ENCODE measurements at places on chromosomes 5 and 9. TPM values are rescaled to one million over a fixed set of nuclear protein-coding genes. Genes with fewer than 3 reads are reported as not detected.

- DNase-seq: no peak
Observed at GRCh38 chr5:133582971-133583370, 29.4 kb downstream of the FSTL4 start.

The SLC36A2 gene
- total RNA-seq: not detected

- DNase-seq: peak; percentile 84
Observed at GRCh38 chr5:112694853-112695709, 42.6 kb upstream of the APC start.

The LRRC19 gene
- not detected for total RNA-seq

The GARNL3 gene
- 0.43 TPM for total RNA-seq

The PLK2 gene
- total RNA-seq: 92.3 TPM

DNA sequence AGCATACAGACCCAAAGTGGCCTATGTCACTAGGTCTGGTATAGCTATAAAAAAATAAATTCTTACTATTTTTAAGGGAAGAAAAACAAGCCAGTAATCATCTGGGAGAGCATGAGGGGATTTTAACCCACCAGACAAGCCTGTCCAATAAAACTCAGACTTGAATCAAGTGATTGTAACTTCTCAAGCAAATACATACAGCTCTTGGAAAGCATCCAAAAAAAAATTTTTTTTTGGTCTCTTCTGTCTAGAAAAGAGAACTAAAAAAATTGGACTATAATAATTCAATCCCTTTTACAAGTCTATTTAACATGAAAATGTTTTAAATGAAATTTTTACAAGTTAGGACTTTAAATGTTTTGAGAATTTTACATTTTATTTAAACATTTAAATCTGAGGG, 61.7 kb downstream of the FBXL17 start:
- no peak for DNase-seq

DNA sequence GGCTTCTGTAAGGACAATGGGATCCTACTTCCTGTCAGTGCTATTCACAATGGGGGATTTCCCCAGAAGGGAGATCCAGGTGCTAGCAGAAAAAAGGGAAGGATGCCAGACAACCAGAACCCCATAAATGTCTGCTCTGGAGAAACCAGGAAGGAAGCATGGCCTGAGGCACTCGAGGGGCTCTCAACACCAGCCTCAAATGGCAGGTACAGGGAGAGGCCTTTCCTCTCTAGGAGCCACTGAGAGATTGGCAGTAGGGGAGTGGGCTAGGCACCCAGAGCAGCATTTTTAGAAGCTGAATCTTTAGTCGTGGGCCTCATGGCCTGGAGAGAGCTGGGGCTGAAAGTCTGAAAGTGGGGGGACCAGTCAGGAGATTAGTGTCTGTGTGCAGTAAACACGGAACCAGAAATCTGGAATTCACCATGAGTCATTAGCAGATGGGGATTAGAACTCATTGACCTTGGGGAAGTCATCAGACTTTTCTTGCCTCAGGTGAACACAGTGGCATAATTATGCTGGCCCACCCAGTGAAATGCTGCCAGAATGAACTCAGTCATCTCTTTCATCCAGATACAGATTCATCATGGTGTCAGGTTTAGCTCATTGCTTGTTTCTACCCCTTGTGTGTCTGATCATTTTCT, 28.3 kb downstream of the ARHGEF28 start:
- peak; percentile 41 for DNase-seq

- DNase-seq: peak; percentile 32
Observed at GRCh38 chr5:95283761-95284571, 928 bp downstream of the MCTP1 start.

DNA sequence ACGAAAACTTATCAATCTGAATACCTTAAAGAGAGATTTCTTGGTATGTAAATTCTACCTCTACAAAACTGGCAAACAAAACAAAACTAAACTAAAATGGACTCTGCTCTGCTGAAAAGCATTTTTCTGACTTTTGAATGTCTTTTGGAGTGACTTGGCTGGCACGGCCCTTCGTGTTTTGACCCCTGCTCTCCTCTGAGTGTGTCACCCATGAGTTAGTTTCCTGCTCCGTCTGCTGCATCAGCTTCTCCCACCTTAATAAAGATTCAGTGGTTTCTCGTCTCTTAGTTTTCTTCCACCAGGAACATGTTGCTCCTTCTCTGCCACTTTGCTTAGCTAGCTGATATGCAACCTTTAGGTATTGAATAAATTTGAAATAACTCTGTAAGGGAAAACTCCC, 1084.0 kb upstream of the CDH18 start:
- DNase-seq: no peak

The KLHL3 gene
- total RNA-seq: 0.51 TPM

The FOXD4L4 gene
- not detected for total RNA-seq

The MED10 gene
- total RNA-seq: 11.5 TPM

DNA sequence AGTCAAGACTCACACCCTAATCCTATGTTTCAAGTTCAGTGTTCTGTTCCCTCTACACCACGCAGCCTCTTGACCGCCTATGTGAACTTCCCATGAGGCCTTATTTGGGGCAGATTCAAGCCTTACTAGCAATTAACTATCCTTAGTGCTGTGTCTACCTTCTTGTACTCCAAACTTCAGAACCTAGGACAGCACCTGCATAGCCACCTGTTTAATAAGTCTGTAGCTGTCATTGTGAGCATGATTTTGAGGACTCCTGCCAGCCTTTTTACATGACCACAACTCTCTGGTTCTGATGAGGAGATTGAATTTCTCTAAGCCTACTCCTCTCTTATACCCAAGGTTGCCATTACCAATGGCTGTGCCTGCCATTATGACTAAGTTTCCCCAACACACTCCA, 50.8 kb upstream of the PCSK1 start:
- peak; percentile 48 for DNase-seq

GRCh38 chr5:155850370-155850769, 476.6 kb upstream of the SGCD start:
- DNase-seq: no peak

The HSD17B3 gene
- total RNA-seq: not detected

GRCh38 chr9:37622462-37622861, 28.3 kb upstream of the FRMPD1 start:
- peak; percentile 68 for DNase-seq

GRCh38 chr5:91146905-91147600, 236.1 kb downstream of the ARRDC3 start:
- no peak for DNase-seq

DNA sequence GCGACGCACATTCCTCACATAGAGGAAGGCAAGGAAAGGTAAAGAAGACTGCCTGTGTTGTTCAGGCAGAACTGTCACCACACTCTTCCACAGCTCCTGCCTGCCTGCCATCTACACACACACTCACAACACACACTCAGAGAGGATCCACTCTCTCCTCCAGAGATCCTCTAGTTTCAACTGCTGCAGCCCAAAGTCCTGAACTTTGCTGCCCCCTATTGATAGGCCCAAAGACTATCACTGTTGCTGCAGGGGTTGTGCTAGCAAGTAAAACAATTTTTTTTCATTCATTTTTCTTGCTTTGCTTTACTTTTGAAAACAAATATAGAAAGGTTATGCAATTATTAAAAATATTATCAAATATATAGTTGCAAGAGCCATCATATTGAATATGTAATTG, 5.9 kb upstream of the CFAP90 start:
- peak; percentile 49 for DNase-seq

The FAM163B gene
- not detected for total RNA-seq

GRCh38 chr5:98128271-98128670, 645.2 kb upstream of the RGMB start:
- DNase-seq: no peak

- no peak for DNase-seq
Observed at GRCh38 chr9:14868772-14869583, 41.2 kb downstream of the FREM1 start.

The RIGI gene
- 5.4 TPM for total RNA-seq

DNA sequence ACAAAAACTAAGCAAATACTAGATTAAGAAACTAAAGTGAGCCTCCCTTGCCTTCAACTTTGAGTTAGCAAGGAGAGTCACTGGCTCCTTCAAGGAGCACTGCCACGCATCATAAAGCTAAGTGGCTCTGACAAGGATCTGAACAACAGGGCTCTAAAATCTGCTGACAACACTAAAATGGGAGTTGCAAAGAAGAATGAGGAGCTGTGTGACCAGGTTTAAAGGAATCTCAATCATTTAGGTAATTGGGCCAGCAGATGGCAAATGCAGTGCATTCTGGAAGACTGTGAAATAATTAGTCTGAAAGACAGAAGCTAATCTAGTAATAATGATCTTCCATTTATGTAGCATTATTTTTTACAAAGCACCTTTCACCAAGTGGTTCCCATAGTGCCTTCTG, 297.0 kb upstream of the TAS2R1 start:
- DNase-seq: peak; percentile 44

- no peak for DNase-seq
Observed at GRCh38 chr5:32802764-32803163, 91.6 kb downstream of the NPR3 start.

- DNase-seq: peak; percentile 33
Observed at GRCh38 chr5:54608423-54609085, 91.0 kb downstream of the SNX18 start.

DNA sequence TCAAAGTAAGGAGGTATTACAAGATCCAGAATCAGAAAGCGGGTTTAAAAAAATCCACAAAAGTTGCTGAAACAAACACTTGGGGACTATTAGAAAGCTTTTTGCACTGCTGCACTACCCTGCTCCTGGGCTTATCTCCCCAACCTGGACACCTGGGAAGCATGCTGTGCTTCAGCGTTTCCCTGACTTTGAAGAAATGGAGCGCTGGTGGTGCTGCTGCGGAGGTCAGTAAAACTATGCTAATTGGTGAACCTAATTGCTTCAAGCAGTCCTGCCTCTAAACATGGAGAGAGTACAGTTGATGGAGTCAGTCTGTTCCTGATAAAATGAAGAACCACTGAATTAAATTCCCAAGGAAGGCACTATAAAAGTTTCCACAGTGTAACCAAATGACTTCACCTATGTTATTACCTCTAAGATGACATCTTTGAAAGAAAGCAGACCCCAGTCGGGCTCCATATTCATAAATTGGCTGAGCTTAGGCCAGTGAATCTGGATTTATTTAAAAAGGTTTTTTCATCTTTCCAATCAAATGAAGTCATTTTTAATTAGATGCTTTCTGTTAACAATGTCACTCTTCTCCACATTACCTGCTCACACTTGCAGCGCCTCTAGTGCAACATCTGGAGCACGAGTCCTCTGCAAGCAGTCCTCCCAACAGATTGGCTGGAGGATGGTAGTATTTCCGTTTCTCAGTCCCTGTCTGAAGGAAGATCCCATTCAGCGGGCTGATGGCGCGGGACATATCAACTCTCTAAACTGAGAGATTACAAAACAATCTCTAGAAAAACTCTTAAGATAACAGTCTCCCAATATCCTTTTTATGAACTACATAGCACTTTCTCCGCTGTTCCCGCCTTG, 11.5 kb downstream of the NR2F1-AS1 start:
- no peak for DNase-seq

DNA sequence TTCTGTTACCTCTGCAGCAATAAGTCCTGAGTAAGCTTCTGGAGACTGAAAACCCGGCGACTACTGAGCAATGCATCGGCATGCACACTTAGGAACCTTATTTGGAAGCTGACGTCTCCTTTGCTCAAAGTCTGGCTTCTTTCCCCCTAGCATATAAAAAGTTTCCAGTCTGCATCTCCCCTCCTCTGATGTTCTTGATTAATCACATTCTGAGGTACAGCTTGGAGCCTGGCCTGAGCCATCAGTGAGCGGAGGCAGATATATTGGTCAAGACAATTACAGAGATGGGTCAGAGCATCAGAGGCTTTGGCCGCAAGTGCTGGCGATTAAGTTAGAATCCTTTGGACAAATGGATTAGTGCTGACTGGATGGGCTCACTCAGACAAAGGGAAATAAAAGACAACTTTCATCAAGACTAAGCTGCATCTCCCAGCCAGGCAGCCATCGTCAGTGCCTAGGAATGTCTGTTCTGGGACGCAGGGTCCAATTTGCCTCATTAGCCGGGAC, 140.7 kb downstream of the MTX3 start:
- peak; percentile 72 for DNase-seq

Measured in GM23248 (cell line).